Common myeloid progenitor, CD34-positive (primary cell): ENCODE measurements at places on chromosomes 5 and 9.

- DNase-seq = no peak
Observed at GRCh38 chr5:107216587-107216986, 454.1 kb downstream of the EFNA5 start.

DNA sequence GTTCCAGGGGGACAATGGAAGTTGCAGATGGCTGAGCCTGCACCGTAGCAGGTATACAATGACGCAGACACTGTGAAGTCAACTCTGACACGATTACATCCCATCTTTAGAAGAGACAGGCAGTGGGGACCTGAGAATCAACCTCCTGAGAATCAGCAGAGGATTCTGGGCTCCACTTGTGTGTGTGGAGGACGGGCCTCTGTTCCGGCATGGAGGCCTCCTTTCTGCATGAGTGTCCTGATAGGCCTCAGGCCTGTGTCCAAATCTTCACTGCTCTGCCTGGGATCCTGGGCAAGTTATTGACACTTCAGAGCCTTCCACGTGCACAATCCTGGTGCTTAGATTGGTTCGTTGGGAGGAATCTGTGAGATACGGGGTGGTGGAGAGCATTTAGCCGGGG is 151.2 kb upstream of the COL5A1 start:
- no peak for DNase-seq

GRCh38 chr9:71941998-71942567 is 30.6 kb downstream of the C9orf85 start:
- DNase-seq = no peak

- DNase-seq = peak; percentile 33
Observed at GRCh38 chr9:34628656-34629490, at the start of gene ARID3C. ARID3C (minus strand) TSS chr9:34629066; CDS start chr9:34628014, 1,052 bp downstream.

DNA sequence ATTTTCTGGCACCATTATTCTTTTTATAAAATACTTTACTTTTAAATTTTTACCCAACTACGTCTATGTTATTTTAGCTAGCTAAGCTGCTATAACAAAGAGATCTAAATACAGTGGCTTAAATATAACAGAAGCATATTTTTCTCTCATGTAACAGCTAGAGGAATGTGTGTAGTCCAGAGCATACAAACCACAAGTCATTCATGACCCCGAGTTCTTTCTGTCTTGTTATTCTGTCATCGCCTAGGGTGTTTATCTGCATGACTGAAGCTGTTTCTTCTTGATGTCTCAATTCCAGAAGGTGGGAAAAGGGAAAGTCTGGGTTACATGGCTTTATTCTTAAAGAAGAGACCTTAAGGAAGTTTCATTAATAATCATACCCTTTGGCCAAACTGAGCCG is 136.9 kb upstream of the RFX3 start:
- no peak for DNase-seq

- DNase-seq = no peak
Observed at GRCh38 chr9:111904026-111904425, 7.4 kb downstream of the UGCG start.

GRCh38 chr5:123124859-123125595 is 36.0 kb downstream of the PRDM6 start:
- DNase-seq = no peak

- peak; percentile 26 for DNase-seq
Observed at GRCh38 chr5:78269088-78269703, 25.3 kb downstream of the AP3B1 start.

- no peak for DNase-seq
Observed at GRCh38 chr9:81902196-81902595, 26.0 kb upstream of the SPATA31D4 start.

GRCh38 chr5:871596-872298 is 20.9 kb downstream of the BRD9 start:
- no peak for DNase-seq

DNA sequence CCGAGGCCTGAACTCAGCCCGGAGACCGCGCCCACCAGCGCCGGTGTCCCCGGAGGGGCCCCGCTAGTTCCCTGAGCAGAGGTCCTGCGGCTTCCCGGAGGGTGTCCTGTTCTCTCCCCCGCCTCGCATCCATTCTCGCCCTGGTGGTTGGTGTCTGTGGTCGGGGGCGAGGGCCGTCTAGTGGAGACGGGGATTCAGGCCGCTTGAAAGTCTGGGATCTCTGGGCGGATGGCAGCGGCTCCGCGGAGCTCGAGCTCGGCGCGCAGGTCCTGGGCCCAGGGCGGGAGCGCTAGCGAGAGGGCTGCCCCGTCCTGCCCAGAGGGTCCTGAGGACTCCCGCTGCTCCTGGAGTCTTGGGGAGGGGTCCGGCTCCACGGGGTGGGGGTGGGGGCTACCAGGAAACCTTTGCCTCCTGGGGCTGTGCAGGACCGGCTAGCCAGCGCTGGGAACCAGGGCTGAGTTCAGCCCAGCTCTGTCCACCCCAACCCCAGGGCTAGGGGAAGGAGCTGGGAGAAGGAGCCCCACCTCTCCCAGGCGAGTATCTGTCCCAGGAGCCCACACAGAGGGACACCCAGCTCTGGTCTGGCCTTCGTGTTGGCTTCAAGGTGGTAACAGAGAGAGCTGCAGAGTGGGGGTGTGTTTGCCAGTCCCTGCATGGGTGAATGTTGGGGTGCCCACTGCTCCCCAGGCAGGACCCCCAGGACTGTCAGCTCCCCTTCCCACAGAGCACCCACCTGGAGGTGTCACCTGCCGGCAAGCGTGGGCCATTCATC is 4.0 kb downstream of the TOR4A start:
- no peak for DNase-seq

DNA sequence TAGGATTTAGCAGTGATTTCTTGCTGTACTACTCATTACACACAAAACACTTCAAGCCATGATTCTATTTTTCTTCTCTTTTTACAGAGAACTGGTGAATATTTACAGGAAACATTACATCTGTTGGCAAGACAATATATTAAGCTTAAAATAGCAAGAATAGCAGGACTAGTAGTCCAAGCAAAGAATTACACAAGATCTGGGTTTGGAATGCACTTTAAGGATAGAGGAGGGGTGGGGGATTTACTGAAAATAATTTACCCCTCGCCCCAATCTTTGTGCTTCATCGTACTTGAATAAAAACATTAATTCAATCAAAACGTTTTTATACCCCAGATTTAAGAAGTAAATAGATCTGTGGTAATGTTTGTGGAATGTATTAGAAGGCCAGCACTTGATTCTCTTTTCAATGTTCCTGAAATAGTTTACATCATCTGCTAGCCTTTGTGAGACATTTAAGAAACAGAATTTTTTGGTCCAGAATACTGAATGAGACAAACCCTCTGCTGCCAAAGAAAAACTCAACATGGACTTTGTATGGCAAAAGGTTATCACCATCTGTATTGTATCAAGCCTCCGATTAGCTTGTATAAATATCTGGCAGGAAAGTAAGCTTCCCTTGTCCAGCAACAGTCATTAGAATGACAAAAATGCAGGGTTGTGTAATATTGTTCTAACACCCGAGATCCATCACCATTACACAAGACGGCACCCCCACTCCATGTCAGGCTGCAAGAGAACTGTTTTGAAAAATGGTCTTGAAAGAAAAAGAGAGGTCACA is 23.8 kb downstream of the SVEP1 start:
- DNase-seq = no peak

GRCh38 chr9:80086822-80087345 is 515.1 kb downstream of the TLE4 start:
- no peak for DNase-seq

- DNase-seq = no peak
Observed at GRCh38 chr9:14400658-14400995, 86.7 kb upstream of the NFIB start.

- DNase-seq = no peak
Observed at GRCh38 chr9:83154087-83154736, 91.3 kb upstream of the RASEF start.

DNA sequence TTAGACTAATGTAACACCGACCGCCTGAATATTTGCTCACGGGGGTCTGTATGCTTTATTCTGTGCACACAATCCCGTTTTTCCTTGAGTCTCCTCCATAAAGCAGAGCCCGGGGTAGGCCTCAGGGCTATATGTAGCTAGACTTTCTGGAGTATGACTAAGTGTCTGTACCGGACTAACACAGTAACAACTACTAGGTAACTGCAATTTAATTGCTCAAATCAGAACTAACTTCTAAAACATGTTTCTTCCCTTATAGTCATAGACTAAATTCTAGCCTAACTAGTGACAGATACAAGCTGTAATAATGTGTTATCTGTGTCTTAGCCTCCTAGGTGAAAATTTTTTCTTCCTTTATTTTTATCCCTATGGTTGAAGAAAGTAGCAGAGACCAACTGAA is 2.1 kb downstream of the REEP5 start:
- no peak for DNase-seq

- no peak for DNase-seq
Observed at GRCh38 chr9:134048582-134048968, 19.3 kb downstream of the BRD3 start.

GRCh38 chr5:25863811-25864210 is 1174.6 kb downstream of the CDH9 start:
- DNase-seq = no peak

- DNase-seq = peak; percentile 79
Observed at GRCh38 chr5:177086654-177087397, at the start of gene FGFR4. FGFR4 (plus strand) TSS chr5:177086915; CDS start chr5:177089603, 2,688 bp downstream.

GRCh38 chr9:37149666-37150308 is 29.4 kb downstream of the ZCCHC7 start:
- DNase-seq = no peak

GRCh38 chr5:42020788-42021530 is 95.9 kb downstream of the FBXO4 start:
- no peak for DNase-seq

DNA sequence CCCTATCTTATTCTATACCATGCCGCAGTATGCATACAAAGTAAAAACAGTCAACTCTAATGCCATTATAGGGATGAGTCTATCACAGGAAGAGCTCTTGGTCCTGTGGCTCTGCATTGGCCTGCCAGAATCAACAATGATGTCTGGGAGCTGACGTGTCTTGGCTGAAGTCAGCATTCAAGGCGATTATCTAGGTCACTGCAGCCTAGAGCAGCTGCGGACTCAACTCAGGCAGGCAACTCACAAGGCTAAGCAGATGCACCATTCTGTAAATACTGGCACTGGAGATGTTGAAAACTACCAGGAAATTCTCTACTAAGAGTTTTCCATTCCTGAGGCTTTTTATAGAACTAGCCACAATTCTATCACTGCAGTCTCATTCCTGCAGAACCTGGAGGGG is 13.3 kb downstream of the SPATA9 start:
- DNase-seq = no peak

GRCh38 chr9:68495247-68495646 is 45.4 kb downstream of the TMEM252 start:
- no peak for DNase-seq

GRCh38 chr9:27572566-27572917 is 739 bp downstream of the C9orf72 start:
- peak; percentile 96 for DNase-seq

DNA sequence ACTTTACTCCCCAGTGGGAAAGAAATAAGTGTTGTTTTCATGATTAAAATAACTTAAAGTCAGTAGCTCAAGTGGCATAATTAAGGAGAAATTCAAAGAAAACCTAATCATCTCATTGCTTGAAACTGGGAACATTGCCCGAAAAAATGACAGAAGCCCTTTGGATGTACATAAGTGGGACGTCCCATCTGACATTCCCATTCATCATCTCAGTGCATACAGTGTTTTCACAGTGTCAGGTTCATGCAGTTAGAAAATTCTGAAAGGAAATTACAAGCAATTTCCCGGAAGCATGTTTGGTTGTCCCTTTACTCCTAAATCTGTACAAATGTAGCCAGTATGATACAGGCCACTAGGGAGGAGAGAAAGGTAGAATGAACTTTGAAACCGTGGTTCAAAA is 95.6 kb downstream of the ADAMTS16 start:
- no peak for DNase-seq

DNA sequence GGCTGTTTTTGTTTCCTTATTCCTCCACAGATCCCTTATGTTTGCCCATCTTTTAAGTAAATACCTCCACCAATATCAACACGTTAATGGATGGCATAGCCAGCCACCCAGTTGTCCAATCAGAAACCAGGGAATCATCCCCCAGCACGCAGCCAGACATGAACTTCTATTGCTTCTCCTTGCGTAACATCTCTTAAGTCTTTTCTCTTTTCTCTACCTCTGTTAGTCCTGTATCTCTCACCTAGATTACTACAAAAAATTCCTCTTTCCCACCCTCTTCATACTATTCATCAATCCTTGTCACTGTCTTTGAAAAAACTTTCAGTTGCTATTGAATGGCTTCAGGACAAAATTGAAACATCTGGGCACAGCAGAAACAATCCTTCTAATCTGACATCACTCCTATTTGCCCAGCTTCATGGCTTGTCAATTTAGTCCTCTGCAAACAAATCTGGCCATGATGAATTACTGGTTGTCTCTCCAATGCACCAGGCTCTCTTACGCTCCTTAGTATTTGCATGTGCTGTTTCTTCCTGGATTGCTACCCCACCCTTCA is 349.3 kb downstream of the RAB3C start:
- DNase-seq = no peak

GRCh38 chr9:126638571-126639132 is 24.9 kb downstream of the LMX1B start:
- DNase-seq = no peak

DNA sequence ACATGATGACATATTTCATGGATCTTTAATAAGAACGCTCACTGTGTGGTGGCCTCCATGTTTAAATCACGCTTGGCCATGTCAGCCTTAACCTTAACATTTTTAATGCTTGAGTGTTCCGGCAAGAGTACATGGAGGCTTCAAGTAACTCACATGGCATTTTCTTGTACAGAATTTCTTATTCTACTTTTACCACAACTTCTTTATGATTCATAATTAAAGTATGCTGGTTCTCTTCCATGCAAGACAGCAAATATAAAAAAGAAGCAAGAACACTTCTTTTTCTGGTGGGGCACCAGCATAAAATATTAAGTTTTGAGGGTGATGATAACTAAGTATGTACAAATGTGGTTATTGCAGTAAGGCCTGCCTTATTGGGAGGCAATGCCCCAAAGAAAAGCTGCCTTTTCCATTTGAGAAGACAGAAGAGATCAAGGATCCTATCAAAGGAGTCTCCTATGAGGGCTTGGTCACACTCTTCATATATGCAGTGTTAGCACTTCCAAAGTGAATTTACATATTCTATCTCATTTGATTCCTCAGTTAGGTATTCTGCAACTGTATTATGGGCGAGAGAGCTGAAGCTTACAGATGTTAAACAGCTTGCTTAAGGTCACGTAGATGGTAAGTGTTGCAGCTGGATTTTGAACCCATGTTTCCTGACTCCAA is 382.7 kb upstream of the MEF2C start:
- no peak for DNase-seq

- DNase-seq = no peak
Observed at GRCh38 chr9:112861155-112861554, 29.5 kb downstream of the SLC46A2 start.

DNA sequence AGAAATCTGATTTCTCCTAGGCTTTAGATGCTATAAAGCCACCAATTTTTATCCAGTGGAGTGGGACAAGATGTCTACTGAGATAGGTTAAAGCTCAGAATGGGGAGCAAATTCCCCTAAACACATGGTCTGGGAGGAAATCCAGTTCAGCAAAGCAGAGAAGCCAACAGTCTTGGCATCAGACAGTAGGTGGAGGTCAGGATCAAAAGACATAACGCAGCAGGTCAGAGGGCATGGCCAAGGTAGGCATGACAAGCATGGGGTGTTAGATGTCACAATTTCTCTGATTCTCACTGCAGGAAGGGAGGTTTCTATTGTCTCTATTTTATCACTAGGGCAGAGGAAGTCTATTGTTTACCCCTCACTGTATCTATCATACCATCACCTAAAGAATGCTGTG is 288.2 kb downstream of the ACTL7B start:
- no peak for DNase-seq
